ENCODE measurements at places on chromosomes 6 and 20.

DNA sequence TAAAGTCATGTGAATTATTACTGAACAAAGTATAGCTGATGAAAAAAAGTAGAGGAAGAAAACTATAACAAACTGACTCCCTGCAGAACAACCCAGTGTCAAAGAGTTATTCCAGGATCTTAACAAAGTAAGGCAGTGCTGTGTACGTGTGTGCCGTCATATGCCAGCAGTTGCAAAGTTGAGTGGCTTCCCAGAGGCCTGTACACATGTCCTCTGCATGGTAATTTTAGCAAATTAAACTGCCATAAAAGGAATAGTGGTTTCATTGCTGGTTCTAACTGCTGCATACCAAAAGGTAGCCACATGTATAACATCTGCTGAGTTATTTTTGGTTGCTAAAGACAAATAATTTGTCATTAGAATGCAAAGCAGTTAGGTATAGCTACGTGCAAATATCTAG is 44.8 kb downstream of the RIPOR2 start:
- no peaks in the 10 kb centered on the region for H3K36me3 ChIP-seq
- H3K27me3 ChIP-seq = no peaks in the 10 kb centered on the region
- no peak overlapping the region for H3K27ac ChIP-seq
- H3K4me1 ChIP-seq = no peaks in the 10 kb centered on the region
- no peak overlapping the region for H3K4me3 ChIP-seq

- no peaks in the 10 kb centered on the region for H3K36me3 ChIP-seq
- H3K4me1 ChIP-seq = no peaks in the 10 kb centered on the region
- no peaks in the 10 kb centered on the region for H3K27me3 ChIP-seq
Measured at GRCh38 chr20:30611239-30611984, 646.1 kb upstream of the DEFB115 start.

DNA sequence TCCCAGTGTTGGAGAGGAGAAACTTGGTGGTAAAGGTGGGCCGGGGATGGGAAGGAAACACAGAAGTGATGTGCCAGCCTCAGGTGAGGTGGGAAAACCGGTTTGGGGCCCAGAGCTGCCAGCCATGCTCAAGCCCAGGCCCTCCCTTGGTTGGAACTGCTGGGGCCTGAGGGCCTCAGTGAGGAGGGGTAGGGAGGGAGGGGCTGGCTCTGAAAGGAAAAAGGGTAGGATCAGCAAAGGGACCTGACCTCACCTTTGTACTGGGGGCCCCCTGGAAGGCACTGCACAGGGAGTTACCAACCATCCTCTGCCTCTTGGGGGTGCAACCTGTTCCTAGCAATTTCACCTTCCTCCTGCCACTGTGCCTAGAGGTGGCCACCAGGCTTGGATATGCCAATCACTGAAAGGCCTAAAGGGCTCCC is 1.8 kb upstream of the SPEF1 start:
- DNase-seq = peak; percentile 86
- peaks cover 22% of the 10 kb centered on the region for H3K36me3 ChIP-seq
- H3K27me3 ChIP-seq = peaks cover 18% of the 10 kb centered on the region
- H3K4me1 ChIP-seq = peaks cover 59% of the 10 kb centered on the region
- peak overlapping the region; percentile 79 for H3K27ac ChIP-seq

DNA sequence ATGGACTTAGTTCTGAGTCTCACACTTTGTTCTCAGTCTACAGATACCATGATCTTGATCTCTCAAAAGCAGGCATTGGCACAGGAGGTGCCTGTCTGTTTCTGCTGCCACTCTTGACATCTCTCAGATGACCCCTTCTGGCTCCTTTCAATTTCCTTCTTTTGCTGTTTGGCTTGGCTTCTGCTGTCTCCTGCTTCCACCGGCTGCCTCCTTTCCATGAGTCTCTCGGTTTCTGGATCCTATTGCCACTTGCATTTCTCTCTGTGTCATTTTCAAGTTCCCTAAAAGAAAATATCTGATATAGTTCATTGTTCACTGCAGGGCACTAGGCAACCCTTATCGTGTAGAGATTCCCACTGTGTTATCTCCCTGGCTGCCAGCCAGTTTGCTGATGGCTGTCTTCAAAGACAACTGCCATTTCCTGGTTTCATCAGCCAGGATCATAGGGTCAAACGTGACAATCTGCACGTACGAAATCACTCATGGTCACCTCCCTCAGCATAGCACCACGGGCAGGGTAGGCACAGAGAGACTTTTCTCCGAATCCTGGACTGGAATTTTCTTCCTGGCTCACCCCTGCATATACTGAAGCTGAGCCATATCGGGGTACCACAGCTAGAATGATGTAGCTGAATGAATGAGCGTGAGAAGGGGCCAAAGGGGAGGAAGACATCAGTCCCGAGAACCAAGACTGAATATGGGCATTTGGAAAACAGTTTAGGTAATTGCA is 144.6 kb upstream of the TMEM170B start:
- no peak overlapping the region for H3K4me3 ChIP-seq
- peak overlapping the region; percentile 21 for H3K27ac ChIP-seq
- H3K36me3 ChIP-seq = no peaks in the 10 kb centered on the region
- peaks cover 26% of the 10 kb centered on the region for H3K4me1 ChIP-seq
- DNase-seq = peak; percentile 92

GRCh38 chr6:138109042-138109997 is 2.1 kb upstream of the PERP start:
- no peaks in the 10 kb centered on the region for H3K36me3 ChIP-seq
- no peak overlapping the region for H3K27ac ChIP-seq
- peak; percentile 63 for DNase-seq
- no peak overlapping the region for H3K4me3 ChIP-seq
- peaks cover 18% of the 10 kb centered on the region for H3K27me3 ChIP-seq
- H3K4me1 ChIP-seq = peaks cover 10% of the 10 kb centered on the region

DNA sequence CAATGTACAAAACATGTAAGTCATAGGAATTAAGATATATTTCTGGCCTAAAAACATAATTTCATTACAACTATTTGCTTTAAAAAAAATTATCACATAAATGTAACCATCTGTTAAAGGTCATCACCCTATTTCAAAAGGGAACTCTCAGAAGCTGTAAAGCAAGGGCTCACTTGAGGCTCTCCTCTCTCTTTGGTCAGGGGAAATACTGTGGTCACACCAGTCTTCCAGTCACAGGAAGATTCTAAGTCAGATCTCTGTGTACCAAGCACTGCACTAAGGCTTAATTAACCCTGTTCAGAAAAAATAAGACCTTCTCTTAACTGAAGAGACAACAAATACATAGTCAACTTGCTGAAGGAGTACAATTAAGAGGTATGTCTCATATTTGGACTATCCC is 75.6 kb downstream of the MMS22L start:
- no peak overlapping the region for H3K27ac ChIP-seq
- DNase-seq = no peak
- no peaks in the 10 kb centered on the region for H3K27me3 ChIP-seq
- no peaks in the 10 kb centered on the region for H3K36me3 ChIP-seq
- H3K4me1 ChIP-seq = no peaks in the 10 kb centered on the region

DNA sequence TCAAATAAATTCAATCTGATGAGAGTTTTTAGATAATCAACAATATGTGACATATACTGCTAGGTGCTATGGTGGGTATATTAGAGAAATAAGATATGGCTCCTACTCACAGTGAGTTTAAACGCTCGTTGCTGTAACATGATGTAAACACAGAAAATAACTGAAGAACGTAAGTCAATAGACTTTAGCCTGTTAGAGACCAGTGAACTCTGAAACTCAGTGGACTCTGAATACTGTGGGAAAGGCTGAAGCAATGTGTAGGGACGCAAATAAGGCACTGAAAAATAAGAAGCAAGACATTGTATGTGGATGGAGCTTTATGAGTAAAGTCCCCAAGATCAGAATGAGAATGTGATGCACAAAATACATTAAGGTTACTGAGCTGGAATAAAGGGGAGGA is 431.6 kb downstream of the TFAP2B start:
- DNase-seq = no peak
- H3K36me3 ChIP-seq = no peaks in the 10 kb centered on the region
- no peak overlapping the region for H3K27ac ChIP-seq
- H3K4me1 ChIP-seq = no peaks in the 10 kb centered on the region

DNA sequence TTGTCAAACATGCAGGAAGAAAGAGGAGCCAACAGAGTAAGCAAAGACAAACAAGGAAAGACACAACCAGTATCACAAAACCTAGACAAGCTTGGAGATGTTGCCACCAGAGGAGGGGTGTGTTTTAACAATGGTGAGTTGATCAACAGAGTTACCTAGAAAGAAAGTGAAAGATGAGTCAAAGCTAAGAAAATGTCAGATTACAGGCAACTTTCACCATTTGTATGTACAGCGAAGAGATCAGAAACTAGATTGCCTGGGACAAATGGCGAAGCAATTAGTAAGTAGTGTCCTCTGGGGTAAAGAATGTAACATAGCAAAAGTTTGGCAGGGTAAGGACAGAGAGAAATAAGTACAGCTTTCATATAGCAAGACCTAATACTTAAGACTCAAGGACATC is 51.6 kb upstream of the POU3F2 start:
- no peaks in the 10 kb centered on the region for H3K36me3 ChIP-seq
- no peak overlapping the region for H3K27ac ChIP-seq
- no peaks in the 10 kb centered on the region for H3K4me1 ChIP-seq
- peaks cover 4% of the 10 kb centered on the region for H3K27me3 ChIP-seq

DNA sequence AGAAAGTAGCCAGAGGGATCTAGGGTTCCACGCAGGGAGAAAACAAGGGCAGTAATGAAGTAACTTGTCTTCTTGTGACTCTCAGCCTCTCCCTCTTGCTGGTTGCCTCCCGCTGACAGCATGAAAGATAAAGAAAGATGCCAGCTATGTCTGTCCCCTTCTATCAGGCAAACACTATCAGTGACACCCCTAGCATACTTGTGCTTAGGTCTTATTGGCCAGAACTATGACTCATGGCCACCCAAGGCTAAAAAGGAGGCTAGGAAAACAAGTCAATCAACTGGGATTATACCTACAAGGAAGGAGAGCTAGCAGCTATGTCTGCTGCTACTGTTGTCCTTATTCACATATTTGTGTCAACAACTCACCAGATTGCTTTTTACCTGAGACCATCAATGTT is 206.8 kb upstream of the SOX4 start:
- no peak for DNase-seq
- no peak overlapping the region for H3K4me3 ChIP-seq
- H3K27ac ChIP-seq = no peak overlapping the region
- no peaks in the 10 kb centered on the region for H3K36me3 ChIP-seq
- no peaks in the 10 kb centered on the region for H3K4me1 ChIP-seq
- H3K27me3 ChIP-seq = no peaks in the 10 kb centered on the region

DNA sequence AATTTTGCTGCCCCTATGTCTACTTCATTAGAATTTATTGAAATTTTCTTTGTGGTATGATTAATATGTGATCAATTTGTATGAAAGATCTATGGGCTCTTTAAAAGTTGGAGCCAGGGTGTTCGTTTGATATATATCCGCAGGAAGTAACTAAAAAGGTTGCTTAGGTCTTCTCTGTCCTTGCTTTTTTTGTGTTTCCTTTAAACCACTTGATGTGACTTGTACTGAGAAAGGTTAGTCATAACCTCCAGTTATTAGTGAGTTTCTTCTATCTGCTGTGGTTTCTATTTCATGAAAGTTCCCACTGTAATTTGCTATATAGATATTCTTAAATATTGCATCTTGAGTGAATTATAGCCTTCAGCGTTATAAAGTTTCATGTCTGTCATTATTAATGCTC is 585.3 kb upstream of the ARID1B start:
- DNase-seq = no peak
- H3K27me3 ChIP-seq = no peaks in the 10 kb centered on the region
- H3K27ac ChIP-seq = no peak overlapping the region
